ENCODE measurements at places on chromosomes 2 and 18.

GRCh38 chr2:191571163-191571769 lies 106.7 kb upstream of the NABP1 start:
- DNase-seq = no peak

- no peak for DNase-seq
These were observed 83.9 kb downstream of the INHBB start for GRCh38 chr2:120429586-120430500.

DNA sequence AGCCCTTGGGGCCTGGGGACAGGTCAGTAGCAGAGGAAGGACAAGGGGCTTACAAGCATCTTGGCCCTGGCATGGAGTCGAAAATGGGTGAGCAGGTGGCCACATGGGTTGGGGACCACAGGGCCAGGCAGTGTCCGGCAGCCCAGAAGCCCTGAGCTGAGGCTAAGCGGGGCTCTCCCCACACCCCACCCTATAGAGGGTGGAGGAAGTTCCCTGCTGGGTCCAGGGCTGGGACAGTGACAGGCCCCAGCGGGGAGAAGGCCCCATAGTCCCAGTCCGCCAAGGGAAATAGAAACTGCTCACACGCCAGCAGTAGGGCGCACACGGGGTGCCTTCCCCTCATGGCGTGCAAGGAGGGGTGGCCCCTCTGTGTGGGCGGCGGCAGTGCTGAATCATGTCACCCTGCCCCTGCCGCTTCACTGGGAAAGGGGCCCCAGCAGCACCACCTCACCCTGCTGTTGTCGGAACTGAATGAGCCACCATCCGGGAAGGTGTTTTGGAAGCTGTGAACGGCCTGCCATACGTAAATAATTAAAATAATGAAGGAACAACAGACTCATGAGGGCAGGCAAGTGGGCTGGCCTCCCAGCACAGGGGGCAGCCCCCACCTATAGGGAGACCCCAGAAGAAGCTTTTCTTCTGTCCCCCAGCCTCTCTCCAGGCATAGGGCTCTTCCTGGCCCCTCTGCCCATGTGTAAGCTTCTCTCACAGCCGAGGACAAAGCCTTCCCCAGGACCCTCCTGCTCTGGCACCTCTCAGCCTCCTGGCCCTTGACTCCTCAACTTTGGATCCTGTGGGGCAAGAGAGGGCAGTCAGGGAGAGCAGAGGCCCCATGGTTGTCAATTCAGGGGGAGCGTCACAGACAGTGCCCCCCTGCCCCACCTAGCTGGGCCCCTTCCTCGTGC lies 12.7 kb upstream of the DUSP2 start:
- DNase-seq = no peak

GRCh38 chr2:223026357-223027110 lies 25.5 kb upstream of the KCNE4 start:
- DNase-seq = peak; percentile 83

DNA sequence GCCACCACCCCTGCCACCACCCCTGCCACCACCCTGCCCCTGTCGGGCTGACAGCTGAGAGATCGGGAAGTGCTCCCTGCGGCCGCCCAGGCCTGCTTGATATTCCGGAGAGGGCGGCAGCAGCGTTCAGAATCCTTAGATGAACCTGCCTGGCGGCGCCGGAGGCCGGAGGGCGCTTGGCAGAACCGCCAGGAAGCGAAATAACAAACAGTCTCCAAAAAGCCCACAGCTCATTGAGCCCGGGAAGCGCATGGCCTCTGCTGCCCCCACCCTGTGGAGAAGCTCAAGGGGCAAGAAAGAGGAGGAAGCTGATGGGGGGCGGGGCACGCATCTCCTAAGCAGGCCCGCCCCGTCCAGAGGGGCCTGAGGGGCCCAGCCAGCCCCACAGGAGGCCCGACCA lies 92.2 kb upstream of the MBOAT2 start:
- no peak for DNase-seq

GRCh38 chr2:127293386-127293747 lies 577 bp downstream of the ERCC3 start:
- DNase-seq = no peak

- no peak for DNase-seq
These were observed 190.0 kb downstream of the SEPTIN10 start for GRCh38 chr2:109423556-109424359.

GRCh38 chr2:140164449-140164848 lies 1384.3 kb upstream of the NXPH2 start:
- no peak for DNase-seq

GRCh38 chr2:134665727-134666506 lies 52.9 kb downstream of the TMEM163 start:
- DNase-seq = no peak

DNA sequence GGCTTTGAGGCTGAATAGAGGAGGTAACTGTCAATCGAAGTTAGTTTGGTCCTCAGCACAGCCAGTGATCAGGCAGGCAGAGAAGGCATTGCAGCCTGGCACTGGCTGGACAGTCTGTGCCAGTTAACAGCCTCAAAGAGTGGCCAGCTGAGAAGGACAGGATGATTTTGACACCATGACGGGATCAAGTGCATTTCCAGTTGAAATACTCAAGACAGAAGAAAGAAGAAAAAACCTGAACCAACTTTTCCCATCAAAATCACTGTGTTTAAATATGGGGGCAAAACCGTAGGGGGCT lies 96.7 kb upstream of the ZCCHC2 start:
- DNase-seq = no peak

DNA sequence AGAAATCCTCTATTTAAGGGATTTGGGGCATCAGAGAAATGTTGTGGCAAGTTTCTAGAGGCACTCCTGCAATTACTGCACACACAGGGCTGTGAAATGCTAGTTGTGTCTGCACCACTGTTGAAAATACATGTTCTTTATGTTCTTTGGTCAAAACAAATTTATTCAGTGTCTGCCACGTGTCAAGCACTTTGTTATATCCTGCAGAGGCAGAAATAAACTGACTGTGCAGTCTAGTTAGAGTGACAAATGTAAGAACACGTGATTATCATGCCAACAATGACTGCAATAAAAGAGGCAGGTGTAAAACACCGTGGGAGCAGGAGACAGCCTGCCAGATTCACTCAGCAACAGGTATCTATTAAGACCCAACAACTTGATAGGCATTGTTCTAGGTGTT lies 423.3 kb downstream of the LRP1B start:
- peak; percentile 20 for DNase-seq

DNA sequence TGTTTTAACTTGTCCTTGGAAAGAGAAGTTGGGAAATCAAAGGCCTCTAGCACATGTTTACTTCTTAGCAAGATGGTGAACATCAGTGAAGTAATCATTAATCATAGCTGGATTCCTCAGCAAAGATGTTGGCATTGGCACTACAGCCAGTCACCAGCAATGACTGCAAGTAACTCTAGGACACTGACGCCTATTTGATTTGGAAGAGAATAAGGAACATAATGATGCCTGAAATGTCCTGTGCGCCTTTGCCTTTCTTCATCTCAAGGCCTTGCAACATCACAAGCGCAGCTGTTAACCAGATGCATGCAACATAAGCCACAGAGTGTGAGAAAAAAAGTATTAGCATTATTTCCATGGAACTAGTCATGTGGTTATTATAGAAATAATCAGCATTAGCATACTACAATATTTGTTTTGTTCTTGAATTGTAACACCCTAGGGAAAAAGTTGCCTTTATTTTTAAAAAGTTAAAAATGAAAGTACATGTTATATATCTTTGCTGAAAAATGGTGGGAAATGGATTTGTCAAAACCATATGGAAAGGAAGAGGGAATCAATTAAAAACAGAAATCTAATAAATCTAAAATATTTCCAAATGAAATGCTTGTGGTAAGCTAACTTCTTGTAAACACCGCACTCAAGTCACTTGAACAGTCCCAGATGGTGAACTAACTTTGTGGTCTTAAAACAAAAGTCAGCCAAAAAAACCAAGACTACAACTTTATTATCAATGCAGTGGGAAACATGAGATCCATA lies 55.6 kb downstream of the THADA start:
- no peak for DNase-seq

- DNase-seq = no peak
These were observed 21.3 kb downstream of the NCAPH start for GRCh38 chr2:96356889-96357288.

DNA sequence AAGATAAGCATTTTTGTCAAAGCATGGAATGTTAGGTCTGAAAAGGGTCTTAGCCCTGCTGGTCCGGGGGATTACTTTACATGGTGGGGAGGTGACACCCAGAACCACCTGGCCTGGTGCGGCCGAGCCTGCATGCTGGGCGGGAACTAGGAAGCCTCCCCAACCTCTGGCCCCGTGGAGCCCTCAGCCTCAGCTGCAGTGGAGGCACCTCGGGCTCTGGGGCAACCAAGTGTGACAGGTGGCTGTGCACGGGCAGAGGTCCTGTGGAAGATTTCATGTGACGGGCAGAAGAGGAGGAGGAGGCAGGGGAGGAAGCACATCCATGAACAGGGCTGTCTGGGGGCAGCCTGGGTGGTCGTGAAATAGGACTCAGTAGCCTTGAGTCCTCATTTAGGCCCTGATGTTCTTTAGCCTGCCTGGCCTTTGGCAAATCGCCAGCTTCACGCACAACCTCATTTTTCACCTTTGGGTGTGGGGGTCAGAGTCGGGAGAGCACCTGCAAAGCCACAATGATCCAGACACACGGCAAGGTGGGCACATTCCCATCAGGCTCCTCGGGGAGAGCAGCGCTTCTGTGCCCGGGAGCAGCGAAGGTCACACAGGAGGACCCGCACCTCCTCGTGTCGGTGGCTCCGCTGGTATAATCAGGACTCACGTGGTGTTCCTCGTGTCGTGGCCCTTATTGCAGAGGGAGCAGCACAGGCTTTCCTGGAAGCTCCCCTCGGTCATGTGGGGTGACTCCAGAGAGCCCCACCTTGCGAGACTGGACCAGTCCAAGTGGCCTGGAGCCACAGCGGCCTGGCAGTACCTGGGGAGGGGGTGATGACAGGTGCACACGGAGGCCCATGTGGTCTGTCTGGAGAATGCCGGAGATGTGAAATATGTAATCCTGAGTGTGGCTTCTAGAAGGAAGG lies 13.9 kb downstream of the CNDP2 start:
- no peak for DNase-seq

DNA sequence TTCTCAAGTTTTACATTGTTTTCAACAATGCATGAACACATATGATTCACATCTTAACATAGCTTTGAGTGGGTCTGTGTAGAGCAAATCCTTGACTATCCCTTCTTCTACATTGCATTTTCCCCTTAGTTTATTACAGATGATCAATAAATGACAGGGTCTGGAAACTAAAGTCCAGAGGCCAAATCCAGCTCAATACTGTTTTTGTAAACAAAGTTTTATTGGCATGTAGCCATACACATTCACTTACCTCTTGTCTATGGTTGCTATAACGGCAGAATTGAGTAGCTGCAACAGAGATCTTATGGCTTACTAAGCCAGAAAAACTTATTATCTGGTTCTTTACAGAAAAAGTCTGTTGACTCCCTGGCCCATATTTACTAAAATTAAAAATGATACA lies 12.8 kb downstream of the FANCL start:
- DNase-seq = no peak

DNA sequence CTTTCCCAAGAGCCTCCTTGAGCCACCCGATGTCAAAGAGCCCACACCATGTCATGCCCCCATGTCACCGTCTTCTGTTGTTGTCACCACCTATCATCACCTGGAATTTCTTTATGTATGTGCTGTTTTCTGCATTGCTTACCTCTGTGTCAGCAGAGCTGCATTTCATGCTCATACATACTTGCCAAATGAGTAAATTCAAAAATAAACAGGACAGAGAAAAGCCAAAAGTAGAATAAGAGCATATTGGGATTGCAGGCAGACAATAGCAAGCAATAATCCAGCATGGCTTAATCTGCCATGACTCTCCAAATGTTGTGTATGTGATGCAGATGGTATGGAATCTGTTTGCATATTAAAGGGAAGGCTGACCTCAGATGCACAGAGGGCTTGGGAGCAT lies 15.3 kb upstream of the RGPD4 start:
- no peak for DNase-seq

DNA sequence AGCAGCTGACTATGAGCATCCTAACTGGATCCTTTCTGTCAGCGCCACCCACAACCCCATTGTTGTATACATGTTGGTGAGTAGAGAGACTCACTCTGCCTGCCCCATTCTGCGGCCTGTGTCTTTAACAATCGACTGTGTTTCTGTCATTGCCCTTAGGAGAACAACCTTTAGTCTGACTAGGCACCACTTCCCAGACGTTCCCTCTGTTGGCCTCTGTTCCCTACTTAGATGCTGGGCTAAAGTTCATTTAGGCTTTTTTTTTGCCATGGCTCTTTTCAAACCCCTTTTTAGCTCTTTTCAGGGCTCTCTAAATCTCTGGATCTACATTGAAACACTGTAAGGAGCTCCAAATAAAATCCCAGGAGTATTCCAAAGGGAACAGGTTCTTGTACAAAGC lies 20.5 kb upstream of the ACAA2 start:
- no peak for DNase-seq

- no peak for DNase-seq
These were observed 73.7 kb upstream of the ZNF516 start for GRCh38 chr18:76568731-76569130.

DNA sequence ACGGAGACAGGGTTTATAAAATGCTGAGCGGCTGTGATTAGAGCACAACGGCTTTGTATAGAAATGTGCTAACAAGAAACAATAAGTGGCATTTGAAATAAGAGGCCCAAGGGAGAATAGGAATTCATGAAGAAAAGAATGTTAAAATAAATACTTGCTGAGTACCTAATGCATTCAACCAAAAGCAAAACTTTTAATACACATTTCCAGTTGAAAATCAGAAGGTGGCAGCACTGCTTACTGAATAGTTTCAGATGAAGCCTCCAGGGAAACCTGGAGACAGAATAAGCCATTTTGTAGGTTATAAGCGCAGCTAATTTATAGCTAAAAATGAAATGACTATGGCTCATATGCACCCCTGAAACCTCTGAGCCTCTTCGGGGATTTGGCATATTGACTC lies 286.6 kb downstream of the DPP10 start:
- DNase-seq = peak; percentile 20

DNA sequence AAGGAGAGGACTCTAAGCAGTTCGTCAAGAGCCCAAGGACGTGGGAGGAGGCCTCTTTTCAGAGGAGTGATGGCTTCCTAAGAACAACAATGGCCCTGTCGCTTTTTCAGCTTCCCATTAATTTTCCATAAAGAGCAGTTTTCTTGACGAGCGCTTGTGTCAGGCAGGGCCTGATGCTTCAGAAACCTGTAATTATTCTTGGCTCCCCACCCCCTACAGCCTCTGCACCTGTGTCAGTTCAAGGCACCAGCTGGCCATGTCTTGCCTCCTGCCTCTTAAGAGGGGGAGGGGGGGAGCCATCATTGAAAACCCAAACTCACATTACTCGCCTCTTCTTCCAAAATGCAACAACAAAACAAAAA lies 32.3 kb downstream of the KLF7 start:
- peak; percentile 96 for DNase-seq

DNA sequence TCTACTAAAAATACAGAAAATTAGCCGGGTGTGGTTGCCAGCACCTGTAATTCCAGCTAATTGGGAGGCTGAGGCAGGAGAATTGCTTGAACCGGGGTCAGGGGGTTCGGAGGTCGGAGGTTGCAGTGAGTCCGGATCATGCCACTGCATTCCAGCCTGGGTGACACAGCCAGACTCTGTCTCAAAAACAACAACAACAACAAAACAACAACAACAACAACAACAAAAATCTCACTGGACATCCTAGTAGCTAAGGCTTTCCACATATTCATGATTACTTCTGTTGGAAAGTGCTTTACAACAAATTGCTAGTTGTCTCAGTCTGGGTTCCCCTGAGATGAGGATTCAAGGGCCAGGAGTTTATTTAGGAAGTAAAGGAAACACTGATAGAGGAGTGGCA lies 4.3 kb upstream of the MROH2A start:
- DNase-seq = no peak

- no peak for DNase-seq
These were observed 36.2 kb downstream of the THADA start for GRCh38 chr2:43559391-43560230.

All from COR-L47 (cell line).